Heart left ventricle (tissue), 16 donors: ENCODE measurements at places on chromosomes 12 and 14.

GRCh38 chr12:84607170-84607819 is 305.3 kb downstream of the SLC6A15 start:
- DNase-seq, result no peak

- DNase-seq, result no peak
Observed at GRCh38 chr14:74324931-74325361, 22.2 kb upstream of the ABCD4 start.

- no peak for DNase-seq
Observed at GRCh38 chr14:57898837-57899572, 33.1 kb upstream of the SLC35F4 start.

DNA sequence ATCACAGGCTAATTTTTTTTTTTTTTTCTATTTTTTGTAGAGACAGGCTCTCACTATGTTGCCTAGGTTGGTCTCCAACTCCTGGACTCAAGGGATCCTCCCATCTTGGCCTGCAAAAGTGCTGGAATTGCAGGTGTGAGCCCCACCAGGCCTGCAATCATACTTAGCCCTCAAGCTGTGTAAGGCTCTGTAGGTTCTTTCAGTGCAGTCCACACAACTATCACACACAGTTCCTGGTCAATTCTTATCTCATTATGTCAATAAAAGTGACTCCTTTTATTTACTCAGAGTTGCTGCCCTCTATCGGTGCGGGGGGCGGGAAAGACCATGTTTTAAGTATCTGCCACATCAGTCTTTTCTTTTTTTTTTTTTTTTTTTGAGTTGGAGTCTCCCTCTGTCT is 29.0 kb downstream of the SLC2A3 start:
- no peak for DNase-seq

GRCh38 chr14:102317564-102318248 is 1.8 kb upstream of the ZNF839 start:
- peak; percentile 61 for DNase-seq

GRCh38 chr14:20412411-20412810 is 890 bp downstream of the TEP1 start:
- no peak for DNase-seq

- DNase-seq, result no peak
Observed at GRCh38 chr12:119828300-119828699, 48.8 kb downstream of the CIT start.
